ENCODE measurements at places on chromosomes 1 and 21.
A peak's percentile ranks its signal among the peaks of the same experiment; 100 is the strongest.

DNA sequence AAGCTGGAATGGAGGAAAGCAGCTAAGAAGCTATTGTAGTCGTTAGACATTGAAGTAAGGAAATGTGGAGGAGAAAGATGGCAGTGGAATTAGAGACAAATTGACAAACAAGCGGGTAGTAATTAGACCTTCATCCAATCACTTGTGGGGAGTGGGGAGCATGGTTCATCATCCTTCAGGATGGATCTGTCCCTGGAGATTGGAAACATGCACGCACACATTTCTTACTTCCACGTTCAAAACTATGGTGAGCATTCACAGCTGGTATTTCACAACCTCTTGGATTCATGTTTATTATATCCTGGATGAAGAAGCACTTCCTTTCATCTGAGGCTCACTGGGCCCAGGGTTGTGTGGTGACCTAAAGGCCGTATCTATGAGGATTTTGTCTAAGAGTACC, 188.1 kb downstream of the ST6GALNAC3 start:
- DNase-seq = no peak

- no peak for DNase-seq
Measured at GRCh38 chr1:15883326-15883725, 35.8 kb downstream of the SPEN start.

GRCh38 chr1:9444532-9444931, 94.7 kb upstream of the SLC25A33 start:
- DNase-seq = no peak

DNA sequence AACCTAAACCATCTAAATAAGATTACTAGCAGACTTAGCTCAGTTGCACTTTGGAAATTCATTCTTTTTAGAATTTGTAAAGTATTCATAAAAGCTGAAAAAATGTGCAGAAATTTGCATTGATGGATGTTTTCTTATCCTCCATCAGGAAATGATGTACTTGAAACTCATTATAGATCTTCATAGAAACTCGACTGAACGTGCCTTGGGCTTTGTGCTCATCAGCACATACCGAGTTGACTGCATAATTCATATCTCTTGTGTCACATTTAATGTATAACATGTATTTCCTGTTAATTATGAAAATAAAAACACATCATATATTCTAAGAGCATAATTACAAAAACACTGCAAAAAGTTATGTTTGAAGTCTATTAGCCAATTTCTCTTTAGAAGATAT, 290.9 kb upstream of the NR5A2 start:
- DNase-seq = no peak

DNA sequence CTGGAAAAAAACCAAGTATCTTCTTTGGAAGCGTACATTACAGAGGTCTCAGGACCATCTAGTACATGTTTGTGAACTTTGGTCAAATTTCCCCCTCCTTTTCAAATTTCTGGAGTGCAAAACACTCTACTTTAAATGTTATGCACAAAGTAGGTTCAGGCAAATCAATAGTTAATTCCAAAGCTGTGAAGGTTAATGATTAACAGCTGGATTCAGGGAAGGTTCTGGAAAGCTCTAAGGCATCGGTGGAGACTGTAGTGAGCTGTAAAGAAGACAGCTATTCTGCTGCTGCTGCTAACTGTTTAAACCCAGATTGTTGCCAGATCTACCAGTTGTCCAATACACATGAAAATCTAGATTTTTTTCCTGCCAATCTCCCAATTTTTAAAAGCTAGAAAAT, 70.9 kb downstream of the ELAVL4 start:
- DNase-seq = no peak

- DNase-seq = no peak
Measured at GRCh38 chr1:198932351-198932991, 293.6 kb downstream of the PTPRC start.

- DNase-seq = no peak
Measured at GRCh38 chr1:187759825-187760333, 931.1 kb downstream of the PLA2G4A start.

DNA sequence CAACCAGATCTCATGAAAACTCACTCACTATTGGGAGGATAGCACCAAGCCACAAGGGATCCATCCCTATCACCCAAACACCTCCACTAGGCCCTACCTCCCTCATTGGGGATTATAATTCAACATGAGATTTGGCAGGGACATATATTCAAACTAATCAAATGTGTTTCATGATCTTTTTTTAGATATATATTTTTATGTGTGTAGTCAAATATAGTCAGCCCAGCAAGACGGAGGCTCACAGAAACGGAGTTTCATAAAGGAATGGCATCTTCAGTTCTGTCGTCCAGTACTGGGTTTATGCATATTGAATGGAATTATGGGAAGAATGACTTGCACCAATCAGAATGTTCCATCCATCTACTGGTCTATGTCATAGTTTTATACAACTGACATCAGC, 343.3 kb upstream of the KAZN start:
- no peak for DNase-seq

- no peak for DNase-seq
Measured at GRCh38 chr1:69167876-69168275, 399.8 kb upstream of the LRRC7 start.

GRCh38 chr1:38489844-38490270, 369.7 kb downstream of the RRAGC start:
- DNase-seq = peak; percentile 5

DNA sequence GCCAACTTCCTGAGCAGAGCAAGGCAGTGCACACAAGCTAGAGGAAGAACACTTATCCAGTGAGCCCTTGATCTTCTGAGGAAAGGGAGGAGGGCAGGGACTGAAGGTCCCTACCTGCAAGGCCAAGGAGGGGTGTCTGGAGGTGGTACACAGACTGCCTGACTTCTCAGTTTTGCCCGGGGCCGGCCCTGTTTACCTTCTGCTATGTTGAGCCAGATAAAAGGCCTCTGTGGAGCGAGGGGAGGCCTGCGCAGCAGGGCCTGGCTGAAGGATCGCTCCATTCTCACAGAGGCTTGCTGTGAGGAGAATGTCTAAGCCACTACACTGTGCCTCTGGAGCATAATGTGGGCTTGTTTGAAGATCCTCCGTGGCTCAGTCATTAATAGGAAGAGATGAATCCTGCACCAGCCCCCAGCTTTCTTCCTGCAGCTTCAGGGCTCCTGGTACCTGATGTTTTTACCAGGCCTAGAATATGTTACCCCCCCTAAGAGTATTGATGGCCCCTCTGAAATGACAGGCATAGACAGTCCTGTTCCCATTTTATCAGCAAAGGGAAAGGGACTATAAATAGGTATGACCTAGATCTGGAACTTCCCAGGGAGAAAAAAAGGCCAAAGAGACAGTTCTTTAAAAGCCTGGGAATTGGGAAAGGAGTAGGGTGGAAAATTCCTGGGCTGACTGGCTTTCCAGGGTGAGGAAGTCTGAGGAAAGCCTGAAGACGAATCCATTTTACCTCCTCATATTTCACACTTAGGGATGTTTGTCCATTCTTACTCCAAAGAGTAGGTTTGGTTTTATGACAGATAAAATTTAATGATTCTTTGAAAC, 4.7 kb downstream of the POGK start:
- no peak for DNase-seq

- DNase-seq = no peak
Measured at GRCh38 chr1:154869351-154870114, 548 bp downstream of the KCNN3 start.

DNA sequence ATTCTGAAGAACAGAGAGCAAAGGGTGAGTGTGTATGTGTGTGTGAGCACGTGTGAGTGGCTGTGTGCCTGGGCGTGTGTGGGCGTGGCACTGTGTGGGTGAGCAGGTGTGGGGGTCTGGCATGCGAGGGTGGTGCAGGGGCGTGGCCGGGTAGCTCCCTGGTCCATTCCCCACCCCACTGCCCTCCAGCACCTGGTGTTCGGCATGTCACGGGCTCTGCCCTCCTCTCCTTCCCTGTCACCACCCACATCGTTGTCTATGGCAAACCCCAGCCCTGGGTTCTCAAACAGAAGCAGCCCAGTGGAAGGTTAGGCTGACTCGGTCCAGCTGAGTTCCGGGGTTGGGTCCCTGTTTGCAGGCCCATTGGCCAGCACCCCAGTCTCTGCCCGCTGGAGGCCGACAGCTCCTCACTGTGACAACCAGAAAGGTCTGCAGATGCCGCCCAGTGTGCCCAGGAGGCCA, 39.8 kb downstream of the UBE2G2 start:
- DNase-seq = no peak

GRCh38 chr1:89276690-89277089, 4.0 kb upstream of the GBP5 start:
- no peak for DNase-seq

- peak; percentile 12 for DNase-seq
Measured at GRCh38 chr1:234724516-234725176, 114.7 kb upstream of the IRF2BP2 start.

DNA sequence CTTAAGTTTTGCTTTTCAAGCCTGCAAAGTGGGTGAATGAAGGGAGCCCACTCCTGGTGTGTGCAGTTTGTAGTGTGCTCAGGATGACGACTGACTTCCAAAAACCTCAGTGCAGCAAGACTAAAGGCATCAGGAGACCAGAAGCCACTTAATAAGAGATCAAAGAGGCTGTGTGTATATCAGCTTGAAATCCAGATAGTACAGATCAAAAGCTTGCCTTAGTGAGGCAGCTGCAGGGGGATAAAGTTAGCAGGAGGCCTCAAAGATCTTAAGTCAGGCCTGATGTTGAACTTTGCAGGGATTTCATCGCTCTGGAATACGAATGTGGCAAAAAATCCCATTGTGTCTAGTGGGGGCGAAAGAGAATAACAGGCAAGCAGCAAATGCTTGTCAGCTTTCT, 99.8 kb downstream of the PATJ start:
- DNase-seq = no peak

DNA sequence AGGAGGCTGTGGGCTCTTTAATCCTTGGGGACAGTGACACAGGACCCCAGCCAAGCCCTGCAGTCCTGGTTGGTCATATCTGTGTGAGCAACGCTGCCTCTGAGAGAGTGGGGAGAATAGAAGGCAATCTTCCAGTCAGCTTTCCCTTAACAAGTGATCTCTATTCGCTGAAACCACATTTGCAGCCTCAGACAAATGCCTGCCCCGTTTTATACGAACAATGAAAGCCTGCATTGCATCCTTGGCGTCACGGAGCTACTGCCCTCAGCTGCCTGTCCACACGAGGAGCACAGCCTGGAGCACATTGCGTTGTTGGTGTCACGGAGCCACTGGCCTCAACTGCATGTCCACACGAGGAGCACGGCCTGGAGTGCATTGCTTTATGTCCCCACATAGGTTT, 150.2 kb upstream of the ARHGEF16 start:
- DNase-seq = no peak

- no peak for DNase-seq
Measured at GRCh38 chr1:222616525-222616924, 1.4 kb upstream of the MIA3 start.

- DNase-seq = no peak
Measured at GRCh38 chr1:53655931-53656746, 82.8 kb downstream of the GLIS1 start.

GRCh38 chr1:7410156-7410555, 360.9 kb upstream of the VAMP3 start:
- no peak for DNase-seq

DNA sequence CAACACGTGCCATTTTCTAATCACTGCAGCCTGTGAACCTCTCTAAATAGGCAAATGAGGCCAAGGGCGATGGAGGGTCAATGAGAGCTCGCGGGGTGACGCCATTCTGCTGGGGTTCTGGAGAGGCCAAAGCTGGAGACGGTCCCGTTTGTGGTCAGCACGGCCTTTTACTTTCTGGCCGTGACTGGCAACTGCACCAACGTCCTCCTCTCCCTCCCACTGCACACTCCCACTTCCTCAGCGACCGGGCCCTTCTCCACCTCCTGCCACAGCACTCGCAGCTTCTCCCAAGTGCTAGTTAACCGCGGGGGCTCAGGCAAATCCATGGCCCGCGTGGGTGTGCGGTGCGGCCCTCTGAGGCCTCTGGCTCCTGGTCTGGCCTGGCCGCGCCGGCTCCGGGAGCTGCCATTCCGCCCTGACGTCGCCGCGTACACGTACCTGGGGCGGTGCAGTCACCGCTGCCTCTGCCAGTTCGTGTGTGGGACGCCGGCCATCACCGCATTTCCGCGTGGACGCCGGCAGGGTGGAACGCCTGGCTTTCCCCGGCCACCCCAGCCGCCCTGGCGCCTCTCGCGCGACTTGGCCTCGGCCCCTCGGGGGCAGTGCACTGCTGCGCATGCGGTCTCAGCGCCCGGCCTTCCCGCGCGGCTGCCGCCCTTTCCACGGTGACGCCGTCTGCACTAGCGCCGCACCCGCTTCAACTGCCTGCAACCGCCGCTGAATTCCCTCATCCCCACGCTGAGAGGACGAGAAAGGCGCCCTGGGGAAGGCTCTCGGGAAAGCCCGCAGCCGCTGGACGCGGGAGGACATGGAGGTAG, 18.2 kb downstream of the OR2C3 start:
- DNase-seq = no peak

GRCh38 chr1:117271959-117272358, 61.2 kb upstream of the VTCN1 start:
- no peak for DNase-seq

DNA sequence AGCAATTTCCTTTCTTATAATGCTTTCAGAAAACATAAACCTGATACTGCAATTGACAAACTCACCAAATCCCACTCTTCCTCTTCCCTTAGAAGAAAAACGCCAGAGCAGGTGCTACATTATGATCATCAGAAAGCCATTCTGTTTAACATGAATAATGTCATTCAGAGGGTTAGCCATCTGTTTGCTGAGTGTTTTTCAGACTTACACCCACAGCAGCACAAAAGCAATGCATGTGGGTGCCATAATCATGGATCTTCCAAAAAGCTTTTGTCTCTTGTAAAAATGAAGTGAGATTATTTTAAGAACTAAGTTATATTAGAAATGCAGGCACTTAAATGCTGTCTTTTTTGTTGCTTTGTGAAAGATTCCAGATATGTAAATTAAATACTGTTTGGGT, 204.6 kb upstream of the TMPRSS15 start:
- DNase-seq = no peak

- no peak for DNase-seq
Measured at GRCh38 chr1:24177161-24177560, 9.9 kb downstream of the IFNLR1 start.

GRCh38 chr1:3968851-3969250, 68.8 kb upstream of the C1orf174 start:
- DNase-seq = no peak

- no peak for DNase-seq
Measured at GRCh38 chr1:15676688-15677661, 7.1 kb upstream of the PLEKHM2 start.

DNA sequence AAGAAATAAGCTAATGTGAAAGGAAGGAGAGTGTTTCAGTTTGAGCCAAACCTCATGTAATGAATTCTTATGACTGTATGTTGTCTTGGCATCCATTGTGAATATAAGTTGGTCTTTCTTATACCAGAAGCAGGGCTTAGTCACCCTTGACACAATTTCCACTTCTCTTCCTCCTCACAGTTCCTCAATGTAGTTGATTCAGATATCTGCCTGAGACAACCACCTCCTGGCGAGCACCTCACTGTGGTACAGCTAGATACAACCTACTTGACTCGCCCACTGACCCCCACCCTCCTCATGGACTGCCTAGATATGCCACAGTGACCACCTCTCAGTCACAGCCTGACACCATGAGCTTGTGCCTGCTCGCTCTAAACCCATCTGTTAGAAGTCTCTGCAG, 45.6 kb downstream of the KYAT3 start:
- DNase-seq = no peak
